H9 (cell line): ENCODE measurements at places on chromosomes 4 and X. TPM values are rescaled to one million over a fixed set of nuclear protein-coding genes. Genes with fewer than 3 reads are reported as not detected.

DNA sequence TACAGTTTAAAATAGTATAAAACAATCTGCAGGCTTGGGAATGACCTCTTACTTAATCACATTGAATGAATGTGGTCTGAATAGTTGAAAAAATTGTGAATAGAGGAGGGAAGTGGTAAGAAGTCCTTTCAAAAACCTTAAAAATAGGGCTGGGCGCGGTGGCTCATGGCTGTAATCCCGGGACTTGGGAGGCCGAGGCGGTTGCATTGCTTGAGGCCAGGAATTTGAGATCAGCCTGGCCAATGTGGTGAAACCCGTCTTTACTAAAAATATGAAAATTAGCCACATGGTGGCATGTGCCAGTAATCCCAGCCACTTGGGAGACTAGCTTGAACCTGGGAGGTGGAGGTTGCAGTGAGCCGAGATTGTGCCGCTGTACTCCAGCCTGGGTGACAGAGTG, 36.5 kb downstream of the HERC3 start:
- H3K36me3 ChIP-seq, result peaks cover 8% of the 10 kb centered on the region
- no peak overlapping the region for H3K27ac ChIP-seq
- DNase-seq, result no peak
- no peak overlapping the region for H3K4me3 ChIP-seq
- no peaks in the 10 kb centered on the region for H3K27me3 ChIP-seq

- peak; percentile 55 for DNase-seq
- H3K36me3 ChIP-seq, result no peaks in the 10 kb centered on the region
- no peak overlapping the region for H3K4me3 ChIP-seq
- 0 out of 2 replicates have a peak, but pooled peaks cover 2% of the 10 kb centered on the region for H3K4me1 ChIP-seq
- no peaks in the 10 kb centered on the region; the same call in 1 of the 2 replicates for H3K27me3 ChIP-seq
- H3K27ac ChIP-seq, result no peak overlapping the region
These were observed 4.8 kb upstream of the CXCL1 start for GRCh38 chr4:73864365-73864764.

GRCh38 chrX:119004920-119005524, 30.6 kb downstream of the LONRF3 start:
- no peak overlapping the region for H3K4me3 ChIP-seq
- no peak overlapping the region for H3K27ac ChIP-seq
- H3K27me3 ChIP-seq, result no peaks in the 10 kb centered on the region

- no peaks in the 10 kb centered on the region for H3K36me3 ChIP-seq
- H3K4me1 ChIP-seq, result peaks cover 14% of the 10 kb centered on the region; the same call in 1 of the 2 replicates
- peak overlapping the region; percentile 76 for H3K4me3 ChIP-seq
- no peaks in the 10 kb centered on the region for H3K27me3 ChIP-seq
- peak overlapping the region; percentile 91 for H3K27ac ChIP-seq
These were observed 45.4 kb downstream of the UGT2A3 start for GRCh38 chr4:68905939-68906779.

DNA sequence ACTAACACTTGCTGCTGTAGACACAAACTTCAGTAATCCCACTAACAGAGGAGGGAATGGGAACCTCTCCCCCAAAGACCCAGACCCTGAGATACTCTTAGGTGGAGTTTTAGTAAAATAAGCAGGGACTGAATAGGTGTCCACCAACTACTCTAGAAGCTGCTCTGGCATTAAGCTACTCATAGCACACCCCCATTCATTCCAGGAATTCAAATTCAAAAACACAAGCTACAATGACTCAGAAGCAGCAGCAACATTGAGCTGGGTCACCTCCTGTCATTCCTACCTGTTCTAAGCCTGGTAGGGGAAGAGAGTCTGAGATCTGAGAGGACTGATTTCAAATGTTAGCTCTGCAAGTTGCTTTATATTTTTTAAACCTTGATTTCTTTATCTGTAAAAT, 135.4 kb upstream of the FRMPD4 start:
- H3K4me3 ChIP-seq, result no peak overlapping the region
- no peaks in the 10 kb centered on the region for H3K4me1 ChIP-seq
- H3K27ac ChIP-seq, result no peak overlapping the region
- DNase-seq, result no peak
- no peaks in the 10 kb centered on the region for H3K27me3 ChIP-seq
- H3K36me3 ChIP-seq, result no peaks in the 10 kb centered on the region

Gene ASB12
- 0.29 and 0.46 TPM in 2 replicates for total RNA-seq

Gene CDX4
- 5.0 and 5.2 TPM in 2 replicates for total RNA-seq

Gene IL3RA
- 0.24 TPM in 1 of 2 replicates, not detected in the other for total RNA-seq

Gene ITGB1BP2
- 3.7 and 5.0 TPM in 2 replicates for total RNA-seq

Gene ARHGEF38
- total RNA-seq, result not detected in 2 replicates

Gene TRPC5OS
- total RNA-seq, result not detected in 2 replicates
